ENCODE measurements at places on chromosomes 7 and 10.
A peak's percentile ranks its signal among the peaks of the same experiment; 100 is the strongest.

GRCh38 chr7:107392830-107393229 is 77.0 kb upstream of the GPR22 start:
- no peaks in the 10 kb centered on the region for H3K27me3 ChIP-seq
- no peaks in the 10 kb centered on the region for H3K4me1 ChIP-seq
- no peak for DNase-seq
- H3K4me3 ChIP-seq: no peak overlapping the region
- H3K36me3 ChIP-seq: no peaks in the 10 kb centered on the region

DNA sequence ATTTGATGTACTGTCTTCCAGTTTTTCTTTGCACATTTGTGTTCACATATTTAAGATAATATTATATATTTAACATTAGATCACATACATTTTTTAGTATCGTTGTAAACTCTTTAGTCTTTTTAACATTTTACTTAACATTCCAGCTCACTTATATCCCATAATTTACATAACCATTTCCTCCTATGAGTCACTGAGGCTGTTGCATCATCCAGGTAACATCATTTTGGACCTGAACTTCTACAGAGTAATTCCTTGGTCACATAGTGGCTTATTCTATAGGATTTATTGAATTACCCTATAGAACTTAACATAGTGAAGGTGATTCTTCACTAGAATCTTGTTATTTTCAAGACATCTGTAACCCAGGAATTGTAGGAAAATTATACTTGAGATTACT is 194.4 kb downstream of the POU6F2 start:
- H3K4me3 ChIP-seq: no peak overlapping the region
- no peak for DNase-seq
- H3K36me3 ChIP-seq: no peaks in the 10 kb centered on the region
- no peak overlapping the region for H3K27ac ChIP-seq
- no peaks in the 10 kb centered on the region for H3K27me3 ChIP-seq
- no peaks in the 10 kb centered on the region for H3K4me1 ChIP-seq

DNA sequence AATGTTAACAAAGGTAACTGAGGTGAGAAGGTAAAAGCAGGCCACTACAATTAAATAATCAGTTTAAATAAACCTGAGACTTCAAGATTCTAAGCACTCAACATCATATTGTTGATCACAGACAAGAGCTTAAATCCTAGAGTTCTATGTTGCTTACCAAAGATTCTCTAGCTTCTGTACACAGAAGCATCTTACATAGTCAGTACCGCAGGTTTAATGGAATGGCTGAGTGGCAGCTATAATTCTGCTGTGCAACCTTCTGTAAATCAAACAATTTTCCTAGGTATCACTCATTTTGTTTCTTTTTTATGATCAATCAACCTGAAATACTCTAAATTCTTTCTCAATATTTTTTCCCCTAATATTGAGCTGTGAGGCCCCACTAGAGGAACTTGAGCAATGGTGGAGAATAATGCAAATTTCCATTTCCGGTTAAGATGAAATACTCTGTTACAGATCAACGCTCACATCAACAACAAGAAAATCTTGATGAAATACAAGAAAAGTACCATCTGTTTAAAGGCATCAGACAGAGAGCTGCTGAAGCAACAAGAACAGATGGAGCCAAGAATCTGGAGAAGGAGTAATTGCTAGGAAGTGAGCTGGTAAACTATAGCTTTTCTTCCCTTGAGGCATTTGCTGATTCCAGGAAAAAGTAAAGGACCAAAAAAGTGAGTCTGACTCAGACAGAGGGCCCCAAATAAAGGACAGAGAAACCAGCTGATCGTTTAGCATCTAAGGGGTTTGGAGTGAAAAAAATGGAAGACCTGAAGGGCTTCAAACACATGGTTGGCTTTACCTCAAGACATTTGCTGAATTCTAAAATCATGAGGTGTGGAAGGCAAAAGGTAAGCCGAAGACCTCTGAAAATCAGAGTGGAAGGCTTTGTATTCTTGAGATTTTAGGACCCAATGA is 22.6 kb downstream of the PNPLA8 start:
- H3K4me1 ChIP-seq: no peaks in the 10 kb centered on the region
- no peak for DNase-seq
- no peak overlapping the region for H3K4me3 ChIP-seq

DNA sequence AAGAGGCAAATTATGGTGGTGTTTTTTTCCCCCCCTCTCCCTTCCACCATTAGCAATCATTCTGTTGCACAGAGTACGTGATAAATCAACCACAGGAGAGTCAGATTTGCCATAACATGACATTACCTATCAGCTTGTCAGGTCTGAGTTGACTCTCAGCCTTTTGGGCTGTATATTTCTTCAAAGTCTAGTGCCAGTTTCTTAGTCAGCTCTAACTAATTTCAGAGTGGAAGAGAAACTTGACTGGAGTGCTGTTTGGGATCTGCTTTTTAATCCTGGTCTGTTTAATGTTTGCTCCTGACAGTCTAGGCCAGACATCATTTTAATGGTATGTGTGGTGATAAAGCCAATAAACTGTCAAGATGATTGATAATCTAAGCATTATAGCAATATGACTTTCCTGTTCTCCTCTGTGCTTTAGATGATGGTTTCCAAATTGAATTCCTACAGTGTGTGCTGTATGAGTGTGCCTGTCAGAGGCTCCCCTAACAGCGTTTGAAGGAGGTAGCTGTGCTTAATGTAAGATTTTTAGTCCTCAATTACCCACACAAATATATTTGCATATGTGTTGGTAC is 76.9 kb downstream of the LRMDA start:
- no peak overlapping the region for H3K4me3 ChIP-seq
- no peaks in the 10 kb centered on the region for H3K36me3 ChIP-seq
- DNase-seq: no peak
- H3K27ac ChIP-seq: no peak overlapping the region

- no peak overlapping the region for H3K4me3 ChIP-seq
- H3K36me3 ChIP-seq: no peaks in the 10 kb centered on the region
- H3K4me1 ChIP-seq: no peaks in the 10 kb centered on the region
Measured at GRCh38 chr7:137093198-137093597, 224.7 kb downstream of the CHRM2 start.

DNA sequence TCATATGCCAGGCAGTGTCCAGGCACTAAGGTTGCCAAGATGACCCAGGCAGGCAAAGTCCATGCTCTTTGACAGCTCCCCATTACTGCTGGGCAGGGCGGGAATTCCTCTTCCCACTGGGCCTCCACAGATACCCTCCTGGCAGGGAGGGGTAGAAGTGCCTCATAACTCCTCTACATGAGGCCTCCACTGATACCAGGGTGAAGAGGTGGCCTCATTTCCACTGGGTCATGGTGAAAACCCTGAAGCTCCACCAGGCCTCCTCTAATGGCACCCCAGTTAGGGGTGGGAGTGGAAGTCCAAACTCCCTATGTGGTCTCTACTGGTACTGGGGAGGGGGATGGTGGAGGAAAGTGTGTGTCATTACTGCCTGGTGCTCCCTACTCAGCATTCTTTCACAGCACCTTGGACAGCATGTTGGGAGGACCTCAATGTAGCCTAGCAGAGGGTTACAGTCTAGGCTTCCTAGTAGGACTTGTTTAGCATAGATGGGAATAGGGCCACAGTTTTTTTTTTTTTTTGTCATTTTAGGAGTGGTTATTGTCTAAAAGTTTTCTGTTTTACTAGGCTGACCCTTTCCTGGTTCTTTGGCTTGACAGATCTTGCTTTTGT is 34.6 kb upstream of the GLCCI1 start:
- no peaks in the 10 kb centered on the region for H3K27me3 ChIP-seq
- H3K4me3 ChIP-seq: no peak overlapping the region
- H3K4me1 ChIP-seq: no peaks in the 10 kb centered on the region
- no peak overlapping the region for H3K27ac ChIP-seq

DNA sequence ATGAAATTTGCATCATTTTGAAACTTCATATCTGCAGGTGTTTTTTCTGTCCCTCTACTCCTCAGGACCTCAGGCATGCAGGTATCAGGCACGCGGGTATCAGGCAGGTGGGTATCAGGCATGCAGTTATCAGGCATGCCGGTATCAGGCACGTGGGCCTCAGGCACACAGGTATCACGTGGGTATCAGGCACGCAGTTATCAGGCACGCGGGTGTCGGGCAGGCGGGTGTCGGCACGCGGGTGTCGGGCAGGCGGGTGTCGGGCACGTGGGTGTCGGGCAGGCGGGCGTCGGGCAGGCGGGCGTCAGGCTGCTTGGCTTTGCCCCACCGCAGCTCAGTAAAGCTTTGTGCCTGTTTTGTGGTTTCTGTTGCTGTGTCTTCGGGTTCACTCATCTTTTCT is 8.7 kb downstream of the SPRN start:
- peaks cover 66% of the 10 kb centered on the region for H3K36me3 ChIP-seq
- no peak overlapping the region for H3K4me3 ChIP-seq
- DNase-seq: peak; percentile 24
- no peak overlapping the region for H3K27ac ChIP-seq
- no peaks in the 10 kb centered on the region for H3K4me1 ChIP-seq

- H3K4me3 ChIP-seq: no peak overlapping the region
- H3K27ac ChIP-seq: no peak overlapping the region
- H3K4me1 ChIP-seq: no peaks in the 10 kb centered on the region
- peaks cover 90% of the 10 kb centered on the region for H3K36me3 ChIP-seq
- no peaks in the 10 kb centered on the region for H3K27me3 ChIP-seq
- no peak for DNase-seq
Measured at GRCh38 chr7:141748396-141748795, 10.2 kb downstream of the SSBP1 start.

GRCh38 chr10:59881640-59882039 is 24.7 kb downstream of the CCDC6 start:
- peaks cover 11% of the 10 kb centered on the region for H3K4me1 ChIP-seq
- H3K36me3 ChIP-seq: no peaks in the 10 kb centered on the region
- DNase-seq: no peak
- H3K4me3 ChIP-seq: no peak overlapping the region

- H3K36me3 ChIP-seq: peaks cover 5% of the 10 kb centered on the region
- no peak overlapping the region for H3K27ac ChIP-seq
- no peak for DNase-seq
- H3K4me3 ChIP-seq: no peak overlapping the region
- no peaks in the 10 kb centered on the region for H3K27me3 ChIP-seq
Measured at GRCh38 chr10:18246967-18247366, 106.7 kb downstream of the CACNB2 start.

GRCh38 chr7:118080947-118081346 is 103.0 kb upstream of the LSM8 start:
- H3K4me1 ChIP-seq: no peaks in the 10 kb centered on the region
- H3K27me3 ChIP-seq: no peaks in the 10 kb centered on the region
- peak; percentile 49 for DNase-seq
- no peak overlapping the region for H3K27ac ChIP-seq
- no peaks in the 10 kb centered on the region for H3K36me3 ChIP-seq

DNA sequence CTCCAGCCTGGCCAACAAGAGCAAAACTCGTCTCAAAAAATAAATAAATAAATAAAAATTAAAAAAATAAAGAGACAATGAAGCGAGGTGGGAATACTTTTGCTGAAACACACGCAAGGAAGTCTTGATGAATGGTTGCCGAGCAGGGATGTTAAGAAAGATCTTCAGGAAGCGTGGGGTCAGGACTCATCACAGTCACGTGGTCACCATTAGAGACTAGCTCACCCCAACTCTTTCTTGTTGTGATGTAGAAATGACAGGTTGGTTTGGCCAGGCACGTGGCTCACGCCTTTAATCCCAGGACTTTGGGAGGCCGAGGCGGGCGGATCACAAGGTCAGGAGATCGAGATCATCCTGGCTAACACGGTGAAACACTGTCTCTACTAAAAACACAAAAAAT is 28.9 kb upstream of the BAIAP2L1 start:
- H3K27me3 ChIP-seq: no peaks in the 10 kb centered on the region
- H3K27ac ChIP-seq: no peak overlapping the region
- DNase-seq: no peak
- no peaks in the 10 kb centered on the region for H3K36me3 ChIP-seq

DNA sequence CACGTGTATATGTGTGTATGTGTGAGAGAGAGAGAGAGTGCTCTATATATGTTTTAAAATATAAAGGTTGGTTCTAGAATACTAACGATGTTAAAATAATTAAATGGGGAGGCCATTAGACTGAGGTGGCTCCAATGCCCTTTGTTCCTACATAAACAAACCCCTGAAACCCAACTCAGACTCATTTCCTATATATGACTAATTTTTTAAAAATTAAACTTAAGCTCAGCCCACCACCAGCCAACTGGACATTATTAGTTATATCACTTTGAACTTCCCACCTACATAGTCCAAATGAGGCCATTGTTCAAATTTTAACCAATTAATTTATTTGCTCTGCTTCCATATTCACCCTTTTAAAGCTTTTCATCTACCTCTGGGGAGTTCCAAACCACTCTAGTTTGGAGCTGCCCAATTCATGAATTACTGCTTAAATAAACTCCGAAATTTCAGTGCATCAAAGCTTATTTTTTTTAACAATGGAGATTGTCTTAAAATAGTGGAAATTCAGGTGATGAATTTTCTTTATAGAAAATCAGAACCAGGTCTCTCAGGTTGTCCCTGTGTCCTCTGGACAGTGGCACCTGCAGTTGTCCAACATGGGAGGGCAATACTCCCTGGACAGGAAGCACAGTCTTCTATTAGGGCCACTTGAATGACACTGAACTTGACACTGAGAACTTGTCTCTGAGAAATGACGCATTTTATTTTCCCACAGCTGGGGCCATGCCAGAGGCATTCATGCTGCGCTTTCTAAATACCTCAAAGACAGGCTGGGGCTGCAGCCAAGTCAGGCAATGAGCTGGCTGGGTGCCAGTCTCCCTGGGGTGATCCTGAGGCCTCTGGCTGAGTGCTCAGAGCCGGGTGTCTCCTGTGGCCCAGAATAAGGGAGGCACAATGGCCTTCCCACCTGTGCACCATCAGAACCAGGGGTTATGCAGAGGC is 109.5 kb upstream of the TMEM72 start:
- H3K4me3 ChIP-seq: no peak overlapping the region
- no peaks in the 10 kb centered on the region for H3K36me3 ChIP-seq
- no peak for DNase-seq
- no peaks in the 10 kb centered on the region for H3K4me1 ChIP-seq
- H3K27ac ChIP-seq: no peak overlapping the region

GRCh38 chr10:106454233-106454632 is 710.3 kb downstream of the SORCS1 start:
- H3K36me3 ChIP-seq: no peaks in the 10 kb centered on the region
- no peak overlapping the region for H3K27ac ChIP-seq
- H3K4me1 ChIP-seq: no peaks in the 10 kb centered on the region
- no peaks in the 10 kb centered on the region for H3K27me3 ChIP-seq
- no peak for DNase-seq

GRCh38 chr10:5442990-5443370 is 30.6 kb downstream of the NET1 start:
- DNase-seq: no peak
- H3K4me1 ChIP-seq: no peaks in the 10 kb centered on the region
- no peaks in the 10 kb centered on the region for H3K27me3 ChIP-seq
- no peak overlapping the region for H3K27ac ChIP-seq
- H3K4me3 ChIP-seq: no peak overlapping the region

GRCh38 chr10:31820096-31820495 is 108.5 kb downstream of the ARHGAP12 start:
- no peak overlapping the region for H3K4me3 ChIP-seq
- H3K36me3 ChIP-seq: no peaks in the 10 kb centered on the region
- H3K4me1 ChIP-seq: no peaks in the 10 kb centered on the region

GRCh38 chr7:141533149-141533949 is 17.9 kb upstream of the AGK start:
- no peaks in the 10 kb centered on the region for H3K36me3 ChIP-seq
- no peaks in the 10 kb centered on the region for H3K4me1 ChIP-seq
- no peaks in the 10 kb centered on the region for H3K27me3 ChIP-seq
- no peak overlapping the region for H3K27ac ChIP-seq
- peak; percentile 71 for DNase-seq

- no peaks in the 10 kb centered on the region for H3K36me3 ChIP-seq
- H3K4me3 ChIP-seq: no peak overlapping the region
- DNase-seq: no peak
- no peaks in the 10 kb centered on the region for H3K4me1 ChIP-seq
Measured at GRCh38 chr7:108311446-108312168, 144.6 kb downstream of the NRCAM start.
